ENCODE measurements at places on chromosomes 12 and 14.

- DNase-seq: no peak
Measured at GRCh38 chr12:75236206-75236605, 26.6 kb upstream of the KCNC2 start.

GRCh38 chr12:75390156-75390898 is 562 bp upstream of the GLIPR1L2 start:
- no peak for DNase-seq

DNA sequence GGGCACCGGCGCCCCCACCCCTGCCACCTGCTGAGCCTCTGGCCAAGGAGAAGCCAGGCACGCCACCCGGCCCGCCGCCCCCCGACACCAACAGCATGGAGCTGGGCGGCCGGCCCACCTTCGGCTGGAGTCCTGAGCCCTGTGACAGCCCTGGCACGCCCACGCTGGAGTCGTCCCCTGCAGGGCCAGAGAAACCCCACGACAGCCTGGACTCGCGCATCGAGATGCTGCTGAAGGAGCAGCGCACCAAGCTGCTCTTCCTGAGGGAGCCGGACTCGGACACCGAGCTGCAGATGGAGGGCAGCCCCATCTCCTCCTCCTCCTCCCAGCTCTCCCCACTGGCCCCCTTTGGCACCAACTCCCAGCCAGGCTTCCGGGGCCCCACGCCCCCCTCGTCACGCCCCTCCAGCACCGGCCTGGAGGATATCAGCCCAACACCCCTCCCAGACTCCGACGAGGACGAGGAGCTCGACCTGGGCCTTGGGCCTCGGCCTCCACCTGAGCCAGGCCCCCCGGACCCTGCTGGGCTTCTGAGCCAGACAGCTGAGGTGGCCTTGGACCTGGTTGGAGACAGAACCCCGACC is 6.5 kb downstream of the SETD1B start:
- DNase-seq: no peak

DNA sequence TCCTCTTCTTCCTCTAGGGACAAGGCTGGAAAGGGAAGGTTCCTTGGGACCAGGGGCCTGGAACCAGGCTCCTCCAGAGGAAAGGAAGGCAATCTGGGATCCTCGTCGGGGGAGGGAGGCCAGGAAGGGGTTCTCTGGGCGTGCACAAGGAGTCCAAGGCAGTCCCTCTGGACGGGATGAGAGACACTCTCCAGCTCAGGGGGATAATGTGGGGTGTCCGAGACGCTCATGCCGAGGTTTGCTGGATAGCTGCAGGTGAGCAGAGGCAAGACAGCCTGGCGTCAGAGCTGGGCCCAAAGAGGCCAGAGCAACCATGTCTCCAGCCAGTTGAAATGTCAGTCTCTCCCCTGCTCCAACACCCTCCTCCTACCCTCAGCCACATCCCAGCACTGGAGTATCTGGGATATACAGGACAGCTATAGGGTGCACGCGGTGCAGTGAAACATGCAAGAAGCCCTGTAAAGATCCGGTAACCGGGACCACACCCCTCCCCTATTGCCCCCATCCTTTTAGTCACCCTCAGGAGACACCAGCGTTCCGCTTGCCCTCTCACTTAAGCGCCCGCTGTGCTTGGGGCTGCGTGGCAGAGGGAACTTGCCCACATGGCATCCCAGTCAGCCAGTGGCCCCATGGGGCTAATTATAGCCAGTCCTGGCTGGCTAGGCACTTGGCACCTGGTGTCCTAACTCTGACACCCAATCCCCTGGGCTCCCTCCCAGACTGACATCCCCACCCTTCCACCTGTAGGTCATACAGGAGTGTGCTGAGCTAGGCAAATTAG is at the start of gene KLHL33:
Gene KLHL33, minus strand, starts transcription at position 585 of the 781 bp plus-strand sequence. Its CDS starts 355 bp downstream, at position 230.
- no peak for DNase-seq

- DNase-seq: no peak
Measured at GRCh38 chr14:75548544-75548943, 26.3 kb downstream of the BATF start.

- DNase-seq: no peak
Measured at GRCh38 chr14:68714991-68715924, 77.6 kb downstream of the ZFP36L1 start.
